HCT116 (cell line): ENCODE measurements at places on chromosomes 5 and 9. TPM values are rescaled to one million over a fixed set of nuclear protein-coding genes. Genes with fewer than 3 reads are reported as not detected.

- no peak for DNase-seq
These were observed 21.0 kb downstream of the ANKRD33B start for GRCh38 chr5:10584714-10585517.

DNA sequence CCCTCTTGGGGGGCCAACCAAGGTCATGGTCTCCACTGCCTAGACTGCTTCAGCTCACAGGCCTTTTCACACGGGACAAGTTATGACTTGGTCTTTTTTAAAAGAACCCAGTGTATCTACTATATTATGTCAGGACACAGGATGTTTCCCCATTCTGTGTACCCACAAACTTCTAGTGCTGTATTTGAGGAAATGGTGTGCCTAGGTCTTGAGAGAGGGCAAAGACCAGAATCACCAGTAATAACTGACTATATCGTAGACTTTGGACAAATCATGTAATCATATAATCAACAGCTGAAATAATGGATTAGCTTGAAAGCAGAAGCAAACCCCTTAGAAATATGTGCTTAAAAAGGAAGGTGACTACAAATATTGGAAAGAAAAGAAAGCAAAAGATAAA, 133.3 kb downstream of the ARL15 start:
- no peak for DNase-seq

Gene RFX3
- 11.8 TPM for total RNA-seq

- DNase-seq = no peak
These were observed 76.3 kb downstream of the EFNA5 start for GRCh38 chr5:107594253-107595045.

DNA sequence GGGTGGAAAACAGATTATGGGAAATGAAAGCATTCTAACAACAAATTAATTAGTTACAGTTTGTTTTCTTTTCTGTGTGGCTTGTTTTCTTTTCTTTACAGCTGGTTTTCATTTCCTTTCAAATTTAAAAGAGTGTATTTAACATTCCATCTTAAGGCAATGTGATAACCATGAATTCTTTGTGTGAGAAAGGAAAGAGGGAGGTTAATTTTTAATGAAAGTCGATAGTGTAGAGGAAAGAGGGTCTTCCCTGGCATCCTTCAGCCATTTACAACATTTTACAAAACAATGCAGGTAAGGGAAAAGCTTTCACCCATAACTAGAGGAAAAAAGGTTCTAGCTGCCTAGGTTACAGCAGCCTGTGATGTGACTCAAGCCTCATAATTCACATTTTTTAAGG, 43.9 kb upstream of the IL33 start:
- DNase-seq = no peak

DNA sequence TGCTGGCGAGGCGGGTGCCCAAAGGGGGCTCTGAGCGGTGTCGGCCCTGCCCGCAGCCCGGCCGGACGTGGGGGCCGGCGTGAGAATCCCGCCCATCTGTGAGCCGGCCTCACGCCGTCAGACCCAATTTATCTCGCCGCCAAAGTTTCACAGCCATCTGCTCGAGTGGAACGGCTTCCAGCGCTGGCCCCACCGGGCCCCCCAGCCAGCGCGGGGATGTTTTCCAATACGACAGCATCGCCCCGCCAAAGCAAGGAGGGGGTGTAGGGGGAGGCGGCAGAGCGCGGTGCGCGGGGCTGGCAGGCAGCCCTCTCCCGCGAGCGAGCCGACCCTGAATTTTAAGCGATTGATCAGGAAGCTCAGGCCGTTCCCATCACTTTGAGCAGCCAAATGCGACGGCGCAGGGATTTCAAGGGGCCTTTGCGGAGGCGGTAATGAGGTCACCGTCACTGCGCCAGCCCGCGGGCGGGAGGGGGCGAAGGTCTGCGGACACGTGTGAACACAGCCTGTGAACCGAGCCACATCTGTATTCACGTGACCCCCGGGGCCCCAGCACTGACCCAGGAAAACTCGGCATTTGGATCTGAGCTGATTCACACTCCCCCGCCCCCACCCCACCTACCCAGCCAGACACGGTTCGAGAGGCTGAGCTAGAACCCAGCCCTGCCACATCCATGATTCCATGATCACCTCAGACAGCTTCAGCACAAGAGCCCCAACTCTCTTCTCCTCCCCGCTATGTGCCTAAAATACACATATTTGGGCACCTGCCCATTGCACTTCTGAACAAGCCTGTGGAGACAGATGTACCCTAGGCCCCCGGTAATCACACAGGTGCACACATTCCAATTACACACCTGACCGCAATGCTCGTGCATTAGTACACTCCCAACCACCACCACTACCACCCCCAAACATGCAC, 47.8 kb upstream of the PSD2 start:
- no peak for DNase-seq

Gene AGXT2
- not detected for total RNA-seq

DNA sequence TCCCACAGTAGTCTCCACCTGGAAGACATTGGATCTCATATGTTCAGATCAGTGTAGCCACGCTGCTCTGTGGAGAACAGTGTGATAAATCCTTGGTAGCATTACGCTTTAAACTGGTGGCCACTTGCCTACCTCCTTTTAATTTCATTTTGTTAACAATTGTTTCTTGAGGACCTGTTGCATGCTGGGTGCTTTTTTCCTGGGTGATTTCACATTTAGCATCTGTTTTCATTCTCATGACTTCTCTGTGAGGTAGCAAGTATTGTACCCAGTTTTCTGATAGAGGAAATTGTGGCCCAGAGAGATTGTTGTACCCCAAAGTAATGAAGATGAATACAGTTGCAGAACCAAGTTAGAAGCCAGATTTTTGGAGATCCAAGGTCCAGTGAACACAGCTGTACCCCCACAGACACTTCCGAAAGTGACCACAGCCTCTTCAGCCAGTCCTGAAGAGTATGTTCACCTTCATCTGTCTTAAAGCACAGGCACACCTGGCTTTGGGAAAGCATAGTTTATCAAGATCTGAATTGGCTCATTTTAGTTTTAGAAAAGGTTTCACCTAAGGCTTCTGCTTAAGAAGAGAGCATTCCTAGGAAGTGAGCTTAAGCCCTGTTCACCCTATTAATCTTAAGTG, 75.2 kb downstream of the F2RL2 start:
- DNase-seq = no peak

DNA sequence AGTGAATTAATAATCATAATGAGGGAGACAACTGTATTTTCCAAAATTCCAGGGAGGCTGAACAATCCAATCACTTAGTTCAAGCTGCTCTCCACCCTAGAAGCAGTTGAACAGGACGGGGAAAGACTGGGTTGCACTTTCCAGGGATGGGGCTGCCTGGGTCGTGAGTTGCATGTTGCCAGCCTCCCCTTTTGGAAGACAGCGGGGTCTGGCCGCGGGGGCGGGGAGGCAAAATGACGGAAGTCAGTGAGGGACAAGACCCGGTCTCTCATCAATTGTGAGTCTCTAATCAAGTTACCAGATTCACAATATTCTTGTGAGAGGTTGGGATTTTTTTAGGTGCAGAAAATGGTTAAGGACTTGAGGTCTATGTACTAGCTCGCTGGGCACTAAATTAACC, 484.1 kb downstream of the ZSWIM6 start:
- DNase-seq = no peak

Gene SPINK4
- not detected for total RNA-seq
